ENCODE measurements at places on chromosomes 4 and X.

DNA sequence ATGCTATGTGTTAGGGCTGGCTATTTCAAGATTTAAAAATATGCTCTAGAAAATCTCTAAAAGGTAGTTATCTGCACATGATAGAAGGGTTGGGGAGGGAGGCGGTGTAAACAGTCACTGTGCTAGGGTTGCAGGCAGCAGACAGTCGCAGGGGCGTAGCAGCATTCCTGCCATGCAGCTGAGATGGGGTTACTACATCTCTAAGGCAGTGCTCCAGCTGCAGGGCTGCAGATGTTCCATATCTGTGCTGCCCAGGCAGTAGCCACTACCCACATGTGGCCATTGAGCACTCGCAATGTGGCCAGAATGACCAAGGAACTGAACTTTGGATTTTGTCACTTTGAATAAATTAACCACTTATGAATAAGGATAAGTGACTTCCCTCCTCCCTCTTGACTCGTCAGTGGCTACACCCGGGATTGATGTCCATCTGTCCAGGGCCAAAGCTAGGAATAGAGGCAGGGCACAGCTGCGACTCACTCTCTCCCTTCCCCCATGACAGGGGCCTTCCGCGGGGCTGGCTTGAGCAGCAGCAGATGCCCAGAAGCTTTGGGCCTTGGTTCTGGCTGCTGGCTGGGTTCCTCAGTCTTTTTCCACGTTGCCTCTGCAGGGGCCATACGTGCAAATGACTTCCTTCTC, 79.4 kb upstream of the CLDN34 start:
- no peak for DNase-seq

DNA sequence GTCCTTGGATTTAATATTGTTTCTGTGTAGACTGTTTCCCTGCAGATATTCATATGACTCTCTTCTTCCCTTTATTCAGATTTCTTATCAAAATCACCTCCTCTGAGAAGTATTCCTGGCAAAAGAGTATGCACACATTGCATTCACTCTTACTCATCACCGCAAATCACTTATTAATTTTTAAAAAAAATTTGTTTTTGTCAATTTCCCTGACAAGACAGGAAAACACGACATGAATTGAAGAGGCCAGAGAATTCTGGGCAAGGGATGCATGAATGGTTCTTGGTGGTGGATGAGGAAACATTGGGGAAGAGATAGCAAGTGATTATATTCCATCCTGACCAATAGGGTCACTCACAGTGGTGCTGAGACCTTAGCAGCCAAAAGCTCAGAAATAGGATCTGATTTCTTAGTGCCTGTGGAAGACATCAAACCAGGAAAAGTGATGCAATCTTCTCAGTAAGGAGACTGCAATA, 522.5 kb upstream of the AGA start:
- DNase-seq = peak; percentile 6

- DNase-seq = peak; percentile 28
Measured at GRCh38 chrX:17613979-17614588, 123.2 kb upstream of the SCML1 start.

DNA sequence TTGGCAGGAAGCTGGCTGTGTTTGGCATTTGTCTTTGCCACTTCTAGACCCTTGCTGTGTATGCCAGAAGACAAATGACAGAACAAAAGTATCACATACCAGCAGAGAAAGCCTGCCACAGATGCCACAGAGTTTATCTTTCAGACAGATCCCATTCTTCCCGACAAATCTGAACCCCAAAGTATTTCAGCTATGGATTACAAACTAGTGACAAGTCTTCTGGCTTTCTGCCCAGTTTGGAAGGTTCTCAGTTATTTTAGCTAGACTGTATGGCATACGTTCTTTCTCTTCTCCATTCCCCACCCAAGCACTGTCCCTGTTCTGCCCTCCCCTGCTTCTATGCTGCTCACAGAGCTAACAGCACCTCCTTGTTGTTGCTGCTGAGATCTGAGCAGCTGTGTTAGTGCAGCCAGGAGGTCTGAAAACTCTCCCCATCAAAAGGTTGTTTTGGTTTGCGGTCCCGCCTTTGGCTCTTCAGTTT, 236.7 kb downstream of the FRAS1 start:
- DNase-seq = peak; percentile 78

DNA sequence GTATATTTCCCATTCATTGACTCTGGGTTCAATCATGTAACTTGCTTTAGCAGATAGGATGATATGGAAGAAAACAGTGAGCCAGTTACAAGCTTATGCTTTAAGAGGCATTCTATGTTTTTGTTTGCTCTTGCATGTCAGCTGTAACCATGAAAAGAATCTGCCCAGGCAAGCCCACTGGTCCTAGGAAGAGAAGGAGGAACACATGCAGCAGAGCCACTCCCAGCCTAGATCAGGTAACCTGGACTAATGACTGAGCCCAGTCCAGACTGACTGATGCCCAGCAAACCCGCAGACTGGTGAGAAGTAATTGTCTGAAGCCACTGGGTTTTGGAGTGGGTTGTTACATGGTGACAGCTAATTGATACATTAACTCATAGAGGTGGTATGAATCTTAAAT, 167.9 kb downstream of the COL4A6 start:
- peak; percentile 6 for DNase-seq

- DNase-seq = no peak
Measured at GRCh38 chrX:46788902-46789301, 30.0 kb upstream of the SLC9A7 start.

- no peak for DNase-seq
Measured at GRCh38 chr4:183320211-183321059, at the start of gene CLDN22. TSS of gene CLDN22 (minus strand) at chr4:183320276. CDS start at chr4:183320218, 58 bp downstream.

GRCh38 chr4:139814323-139815015, 148.8 kb downstream of the MGST2 start:
- peak; percentile 5 for DNase-seq

DNA sequence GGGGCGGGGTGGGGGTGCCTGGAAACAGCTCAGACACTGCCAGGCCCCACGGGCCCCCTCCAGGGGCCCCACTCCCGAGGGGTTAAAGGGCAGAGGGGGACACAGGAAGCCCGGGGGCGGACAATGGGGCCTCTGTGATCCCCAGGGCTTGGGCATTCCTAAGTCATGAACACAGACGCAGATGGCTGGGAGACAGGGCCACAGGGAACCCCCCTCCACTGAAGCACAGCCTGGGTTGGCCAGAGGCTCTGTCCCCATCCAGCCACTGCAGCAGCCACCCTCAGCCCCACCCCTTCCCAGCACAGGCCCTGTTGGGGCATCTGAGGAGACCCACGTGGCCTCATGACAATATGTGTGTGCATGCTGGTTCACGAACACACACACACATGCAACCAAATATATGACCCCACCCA, 3.9 kb downstream of the L1CAM start:
- no peak for DNase-seq

DNA sequence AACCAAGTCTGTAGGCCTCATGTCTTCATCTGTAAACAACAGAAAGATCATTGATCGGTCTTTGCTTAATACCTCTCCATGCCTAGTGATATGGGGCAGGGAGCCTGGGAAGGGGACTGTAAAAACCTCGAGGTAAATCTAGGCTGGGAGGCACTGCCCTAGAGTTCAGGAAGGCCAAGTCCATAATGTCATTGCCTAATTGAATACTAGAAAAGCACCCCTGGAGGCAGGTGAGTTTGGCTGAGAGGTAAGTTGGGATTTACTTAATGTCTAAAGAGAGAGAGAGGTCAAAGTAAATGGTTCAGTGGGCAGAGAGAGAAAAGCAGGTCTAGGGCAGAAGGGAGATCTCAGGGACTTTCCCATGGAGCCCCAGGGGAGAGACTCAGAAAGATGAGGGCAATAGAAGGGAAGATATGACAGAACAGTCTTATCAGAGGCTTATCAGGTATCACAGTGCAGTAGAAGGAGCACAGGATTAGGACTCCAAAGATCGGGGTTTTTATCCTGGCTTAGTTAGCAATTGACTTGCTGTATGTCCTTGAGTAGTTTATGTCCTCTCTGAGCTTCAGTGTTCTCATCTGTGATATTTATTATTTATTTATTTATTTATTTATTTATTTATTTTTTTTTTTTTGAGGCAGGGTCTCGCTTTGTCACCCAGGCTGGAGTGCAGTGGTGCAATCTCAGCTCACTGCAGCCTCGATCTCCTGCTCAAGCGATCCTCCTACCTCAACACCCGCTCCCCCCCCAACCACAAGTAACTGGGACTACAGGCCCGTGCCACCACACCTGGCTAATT, 85.2 kb downstream of the SLC16A2 start:
- no peak for DNase-seq

DNA sequence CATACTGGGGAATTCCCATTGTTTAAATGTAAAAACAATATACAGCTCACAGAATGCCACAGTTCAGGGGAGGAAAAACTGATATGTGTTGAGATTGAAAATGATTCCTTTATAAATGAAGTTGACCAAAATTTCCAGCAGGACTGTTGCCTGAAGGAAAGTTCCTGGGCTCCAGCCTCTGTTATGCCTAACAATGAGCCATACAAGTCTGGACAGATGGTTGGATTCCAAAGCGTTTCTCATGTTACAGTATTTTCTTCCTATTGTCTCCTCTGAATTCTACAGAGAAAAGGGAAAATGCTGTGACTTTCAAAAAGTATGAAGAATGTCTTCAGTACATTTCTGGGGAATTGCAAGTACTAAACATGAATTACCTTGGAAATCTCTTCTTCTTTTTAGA, 73.3 kb downstream of the ALPK1 start:
- no peak for DNase-seq

DNA sequence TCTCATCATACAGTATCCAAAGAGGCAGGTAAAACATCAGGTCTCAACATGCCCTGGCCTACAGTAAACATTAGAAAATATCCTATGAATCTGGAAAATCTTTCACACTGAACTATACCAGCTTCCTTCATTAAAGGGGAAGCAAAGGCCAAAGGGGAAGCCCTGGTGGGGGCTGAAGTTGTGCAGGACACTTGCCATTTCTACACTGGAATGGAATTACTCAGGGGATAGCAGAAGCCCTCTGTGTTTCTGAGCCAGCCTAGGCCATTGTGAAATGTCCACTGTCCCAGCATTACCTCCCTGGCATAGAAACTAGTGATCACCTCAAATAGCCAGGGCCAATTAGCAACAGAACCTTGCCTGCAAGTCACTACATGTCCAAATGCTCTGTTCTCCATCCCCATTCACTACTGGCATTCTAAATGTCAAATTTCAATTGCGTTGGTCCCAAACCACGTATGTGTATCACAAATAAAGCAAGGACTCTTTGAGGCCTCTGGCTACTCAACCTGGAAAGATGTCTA, 429.9 kb downstream of the AFF2 start:
- no peak for DNase-seq

Measured in Daoy (cell line).